ENCODE measurements at places on chromosomes 5 and 9. TPM values are rescaled to one million over a fixed set of nuclear protein-coding genes. Genes with fewer than 3 reads are reported as not detected.

GRCh38 chr5:83142526-83142925, 65.2 kb downstream of the XRCC4 start:
- DNase-seq: no peak

- no peak for DNase-seq
Observed at GRCh38 chr5:72179816-72180440, 72.7 kb downstream of the MAP1B start.

GRCh38 chr5:171494452-171495121, 75.1 kb downstream of the FGF18 start:
- DNase-seq: peak; percentile 80

GRCh38 chr5:484556-484955, 39.7 kb downstream of the SLC9A3 start:
- no peak for DNase-seq

- DNase-seq: no peak
Observed at GRCh38 chr9:134598884-134599245, 42.7 kb upstream of the COL5A1 start.

DNA sequence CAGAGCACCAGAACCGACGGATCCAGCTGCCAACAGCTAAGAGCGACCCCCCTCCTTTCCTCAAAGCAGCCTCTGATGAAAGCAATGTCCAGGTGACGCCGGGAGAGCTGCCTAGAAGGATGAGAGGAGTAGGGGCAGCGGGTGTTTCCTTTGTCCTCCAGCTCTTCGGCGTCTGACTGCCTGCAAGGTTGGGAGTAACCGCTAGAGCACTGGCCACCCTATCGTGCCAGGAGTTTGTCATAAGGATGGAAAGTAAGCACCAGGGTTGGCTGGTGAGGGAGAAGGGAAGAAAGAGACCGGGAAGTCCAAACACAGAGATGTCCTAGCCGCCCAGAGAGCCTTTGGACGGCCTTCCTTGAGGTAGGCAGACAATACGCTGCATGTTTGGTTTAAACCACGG, 10.8 kb downstream of the MRPL36 start:
- DNase-seq: no peak

DNA sequence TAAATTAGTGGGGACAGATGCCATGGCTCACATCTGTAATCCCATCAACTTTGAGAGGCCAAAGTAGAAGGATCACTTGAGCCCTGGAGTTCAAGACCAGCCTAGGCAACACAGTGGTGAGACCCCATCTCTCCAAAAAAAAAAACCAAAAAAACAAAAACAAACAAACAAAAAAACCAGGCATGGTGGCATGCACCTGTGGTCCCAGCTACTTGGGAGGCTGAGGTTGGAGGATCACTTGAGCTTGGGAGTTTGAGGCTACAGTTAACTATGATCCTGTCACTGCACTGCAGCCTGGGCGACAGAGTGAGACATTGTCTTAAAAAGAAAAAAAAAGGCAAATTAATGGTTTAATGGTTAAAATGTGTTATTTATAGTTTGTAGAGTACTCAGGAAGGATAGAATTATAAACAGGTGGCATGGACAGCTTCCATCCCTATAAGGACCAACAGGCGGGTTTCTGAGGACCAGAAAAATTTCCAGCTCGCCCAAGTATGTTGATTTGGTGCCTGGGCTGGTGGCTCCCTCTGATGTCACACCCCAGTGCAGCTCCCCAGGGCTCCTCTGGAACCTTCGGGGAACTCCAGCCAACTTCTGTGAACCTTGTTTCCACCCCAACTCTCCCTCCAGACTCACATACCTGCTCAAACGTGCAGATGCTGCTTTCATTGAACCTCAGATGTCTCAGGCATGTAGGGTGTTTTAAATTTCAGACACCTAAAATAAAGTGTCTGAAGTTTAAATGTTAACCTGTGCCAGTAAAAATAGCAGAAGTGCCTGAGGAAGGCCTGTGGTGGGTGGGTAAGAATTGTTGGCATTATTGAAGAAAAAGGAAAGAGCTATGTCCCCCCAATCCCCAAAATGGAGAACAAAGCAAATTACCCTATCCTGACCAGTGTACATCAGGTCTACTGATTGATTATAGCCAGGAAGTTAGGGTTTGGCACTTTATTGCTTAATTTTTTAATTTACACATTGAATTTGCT, 69.0 kb downstream of the TRIO start:
- no peak for DNase-seq

GRCh38 chr5:2996248-2996647, 244.8 kb upstream of the IRX2 start:
- no peak for DNase-seq

DNA sequence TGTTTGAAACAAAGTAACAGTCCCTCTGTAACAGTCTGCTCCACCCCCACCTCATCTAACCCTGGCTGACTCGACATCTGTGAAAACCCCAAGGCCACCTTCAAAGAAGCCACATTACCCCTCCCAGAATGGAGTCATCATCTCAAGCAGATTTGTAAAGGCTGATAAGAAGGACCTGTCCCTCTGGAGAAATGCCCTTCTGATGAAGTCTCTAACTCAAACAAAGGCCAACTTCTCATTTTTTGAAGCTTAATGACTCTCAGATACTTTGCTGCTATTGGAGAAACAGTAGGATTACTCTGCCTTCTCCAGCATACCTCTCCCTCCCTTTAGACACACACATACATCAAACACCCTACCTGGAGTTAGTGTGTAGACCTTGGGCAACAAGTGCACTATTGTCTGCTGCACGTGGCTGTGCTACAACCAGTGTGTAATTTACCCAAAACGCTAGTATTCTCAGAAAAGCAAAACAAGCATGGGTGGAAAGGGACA, 5.3 kb upstream of the SUSD1 start:
- no peak for DNase-seq

- DNase-seq: peak; percentile 56
Observed at GRCh38 chr9:80359941-80360881, 788.4 kb downstream of the TLE4 start.

- peak; percentile 26 for DNase-seq
Observed at GRCh38 chr9:134536931-134537330, 104.7 kb upstream of the COL5A1 start.

DNA sequence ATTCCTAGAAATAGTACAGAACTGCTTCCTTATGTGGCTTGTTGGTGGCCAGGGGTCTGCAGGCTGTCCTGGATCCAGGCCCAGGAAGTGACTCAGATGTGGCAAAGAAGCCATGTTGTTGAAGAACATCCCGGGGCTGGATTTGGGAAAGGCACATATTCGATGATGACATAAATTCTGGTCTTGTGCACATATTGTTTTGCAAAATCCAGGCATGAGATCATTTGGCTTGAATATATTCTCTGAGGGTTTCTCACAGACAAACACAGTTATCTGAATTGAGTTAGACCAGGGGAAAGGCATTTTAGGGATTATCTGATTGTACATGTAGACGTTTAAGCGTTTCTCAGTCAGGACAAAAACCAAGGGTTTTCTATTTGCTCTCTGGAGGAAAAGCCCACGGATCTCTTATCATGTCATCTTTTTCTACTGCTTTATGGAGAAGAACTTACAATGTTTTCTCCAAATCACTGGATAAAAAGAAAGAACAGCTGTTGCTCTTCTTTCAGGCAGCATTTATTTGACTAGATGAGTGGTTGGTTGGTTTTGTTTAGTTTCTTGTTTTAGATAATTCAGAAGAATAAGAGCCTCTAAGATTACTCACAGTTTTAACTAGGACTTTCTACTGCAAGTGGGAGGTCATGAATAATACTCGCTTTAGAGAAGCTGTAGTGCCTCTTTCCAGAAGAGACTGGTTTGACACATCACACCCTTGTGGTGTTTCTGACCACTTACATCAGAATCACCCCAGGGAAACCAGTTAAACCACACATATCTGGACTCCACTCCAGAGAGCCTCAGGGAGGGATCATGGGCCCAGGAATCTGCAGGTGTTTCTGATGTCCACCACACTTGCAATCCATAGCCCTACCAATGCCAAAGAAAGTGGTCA, 29.5 kb upstream of the LHFPL2 start:
- DNase-seq: peak; percentile 75

DNA sequence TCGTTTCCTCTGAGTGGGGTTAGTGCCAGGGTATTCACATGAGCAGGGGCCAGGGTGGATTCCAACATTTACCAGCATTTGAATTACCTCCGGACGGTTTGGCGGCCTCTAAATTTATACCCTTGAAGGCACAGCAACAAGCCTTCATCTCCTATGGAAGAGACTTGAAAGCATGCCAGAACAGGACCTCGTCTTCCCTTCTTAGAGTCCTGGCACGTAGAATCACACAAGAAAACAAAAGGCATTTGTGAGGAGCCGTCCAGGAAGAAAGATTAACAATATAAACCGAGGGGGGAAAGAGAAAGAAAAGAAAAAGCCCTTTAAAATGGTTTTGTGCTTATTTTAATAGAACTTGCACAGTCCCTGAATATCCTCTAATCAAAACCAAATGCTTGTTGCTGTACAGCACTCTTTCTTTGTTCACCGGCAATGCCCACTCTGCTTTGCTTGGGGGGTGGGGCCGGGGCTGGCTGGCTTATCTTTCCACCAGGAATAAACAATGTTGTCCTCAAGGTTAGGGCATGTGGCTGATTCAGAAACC, 575.8 kb upstream of the ZNF462 start:
- no peak for DNase-seq

DNA sequence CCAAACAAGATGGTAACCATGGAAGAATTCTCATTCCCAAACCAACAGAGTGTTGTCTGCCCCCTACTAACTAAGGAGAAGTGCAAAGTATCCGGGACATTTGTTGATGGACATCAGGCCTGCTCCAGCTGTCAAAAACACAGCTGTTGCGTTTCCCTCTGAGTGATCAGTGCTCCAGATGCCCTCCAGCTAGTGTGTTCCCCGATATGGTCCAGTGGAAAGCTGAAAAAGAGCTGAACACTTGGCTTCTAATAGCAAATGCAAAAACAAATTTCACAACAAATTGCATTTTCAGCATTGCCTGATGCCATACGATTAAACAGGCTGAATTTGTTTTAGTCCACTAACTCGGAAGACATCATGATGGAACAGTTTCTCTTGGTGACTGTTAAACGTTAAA, 1398.7 kb downstream of the PTPRD start:
- DNase-seq: no peak

DNA sequence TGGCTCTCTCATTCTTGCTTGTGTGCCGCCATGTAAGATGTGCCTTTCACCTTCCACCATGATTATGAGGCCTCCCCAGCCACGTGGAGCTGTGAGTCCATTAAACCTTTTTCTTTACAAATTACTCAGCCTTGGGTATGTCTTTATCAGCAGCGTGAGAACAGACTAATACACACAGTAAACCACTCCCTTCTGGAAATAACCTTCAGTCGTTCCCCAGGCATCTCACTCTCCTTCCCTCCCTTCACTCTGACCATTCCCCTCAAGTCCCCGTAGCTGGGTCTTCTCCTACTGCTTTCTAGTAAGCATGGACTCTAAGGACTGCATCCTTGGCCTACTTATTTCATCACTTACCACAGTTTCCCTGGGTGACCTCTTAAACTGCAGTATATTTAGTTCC, 493.9 kb downstream of the CCDC171 start:
- no peak for DNase-seq

GRCh38 chr9:91840469-91840868, 109.6 kb downstream of the ROR2 start:
- DNase-seq: no peak

- DNase-seq: no peak
Observed at GRCh38 chr9:120390637-120391190, 189.3 kb downstream of the CDK5RAP2 start.

- DNase-seq: no peak
Observed at GRCh38 chr9:268616-269015, 54.0 kb downstream of the DOCK8 start.

GRCh38 chr9:87528969-87529368, 31.3 kb downstream of the DAPK1 start:
- DNase-seq: no peak

DNA sequence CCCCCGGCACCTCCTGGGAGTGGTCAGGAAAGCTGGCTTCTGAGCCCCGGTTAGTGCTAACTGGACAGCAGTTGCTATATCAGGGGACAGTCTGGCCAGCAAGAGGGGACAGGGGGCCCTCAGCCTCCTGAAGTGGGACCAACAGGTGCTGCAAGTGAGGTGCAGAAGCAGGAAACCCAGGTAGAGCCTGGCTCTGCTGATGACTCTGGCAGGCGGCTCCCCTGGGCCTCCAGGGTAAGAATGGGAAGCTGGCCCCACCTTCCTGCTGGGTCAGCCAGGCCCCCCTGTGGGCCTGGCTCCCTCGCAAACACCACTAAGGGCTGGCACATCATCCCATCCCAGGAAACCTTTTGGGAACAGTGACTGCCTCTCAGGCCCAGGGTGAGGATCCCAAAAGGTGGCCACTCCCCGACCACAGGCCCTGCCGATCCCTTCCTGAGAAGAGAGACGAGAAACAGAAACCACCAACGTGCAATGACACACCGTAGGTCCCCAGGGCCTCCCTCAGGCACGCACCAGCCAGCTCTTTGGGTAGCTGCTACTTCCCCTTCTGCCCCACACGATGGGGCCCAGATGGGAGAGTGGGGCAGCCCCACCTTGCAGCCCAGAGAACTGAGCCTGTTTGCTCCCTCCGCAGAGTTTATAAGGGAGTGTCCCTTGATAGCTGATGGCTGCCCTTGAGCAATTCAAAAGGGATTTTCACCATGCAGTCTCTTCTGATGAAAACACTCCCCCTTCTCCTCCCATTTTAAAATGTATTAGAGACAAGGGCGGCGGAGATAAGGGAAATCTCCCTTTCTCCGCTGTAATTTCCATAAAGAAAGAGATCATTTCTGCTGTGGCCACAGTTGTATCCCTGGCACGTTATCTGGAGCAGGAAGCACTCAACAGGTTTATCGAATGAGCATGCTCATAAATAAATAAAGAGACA, 76.8 kb downstream of the STK10 start:
- DNase-seq: peak; percentile 86

DNA sequence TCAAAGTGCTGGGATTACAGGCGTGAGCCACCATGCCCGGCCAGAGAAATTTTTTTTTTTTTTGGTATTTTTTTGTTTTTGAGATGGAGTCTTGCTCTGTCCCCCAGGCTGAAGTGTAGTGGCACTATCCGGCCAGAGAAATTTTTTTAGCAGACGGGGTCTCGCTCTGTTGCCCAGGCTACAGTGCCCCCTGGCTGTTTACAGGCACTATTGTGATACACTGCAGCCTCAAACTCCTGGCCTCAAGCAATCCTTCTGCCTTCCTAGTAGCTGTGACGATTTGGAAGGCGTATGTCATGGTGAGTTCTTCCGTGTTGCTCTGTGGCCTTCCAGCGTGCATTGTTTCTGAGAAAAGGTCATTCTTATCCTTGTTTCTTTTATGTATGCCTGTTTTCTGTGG, 47.5 kb downstream of the CNOT6 start:
- DNase-seq: no peak

Gene LCN12
- total RNA-seq: 2.9 TPM

Gene TBC1D9B
- 37.1 TPM for total RNA-seq

Gene ADAMTS16
- not detected for total RNA-seq

Gene HMCN2
- total RNA-seq: 5.7 TPM

Gene CDH12
- total RNA-seq: not detected
